ENCODE measurements at places on chromosomes 12 and 14.

DNA sequence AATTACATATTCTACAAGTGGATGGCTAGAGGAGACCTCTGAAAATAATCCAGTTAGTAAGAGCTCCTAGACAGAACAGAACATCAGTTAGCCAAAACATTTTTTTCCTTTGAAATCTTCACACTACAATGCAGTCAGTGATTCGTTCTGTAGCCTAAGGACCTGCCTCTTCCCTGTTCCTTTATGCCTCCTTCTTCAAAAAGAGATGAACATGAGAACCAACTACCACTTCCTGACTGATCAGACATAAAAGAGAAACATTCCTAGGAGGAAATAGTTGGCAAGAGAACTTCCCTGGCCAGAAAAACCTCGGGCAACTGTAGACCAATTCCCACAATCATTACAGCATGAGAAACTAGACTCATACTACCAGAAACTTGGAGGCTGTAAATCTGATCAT is 29.4 kb downstream of the ITPR2 start:
- DNase-seq = peak; percentile 74

- no peak for DNase-seq
Observed at GRCh38 chr12:106289196-106289681, 13.3 kb upstream of the TCP11L2 start.

DNA sequence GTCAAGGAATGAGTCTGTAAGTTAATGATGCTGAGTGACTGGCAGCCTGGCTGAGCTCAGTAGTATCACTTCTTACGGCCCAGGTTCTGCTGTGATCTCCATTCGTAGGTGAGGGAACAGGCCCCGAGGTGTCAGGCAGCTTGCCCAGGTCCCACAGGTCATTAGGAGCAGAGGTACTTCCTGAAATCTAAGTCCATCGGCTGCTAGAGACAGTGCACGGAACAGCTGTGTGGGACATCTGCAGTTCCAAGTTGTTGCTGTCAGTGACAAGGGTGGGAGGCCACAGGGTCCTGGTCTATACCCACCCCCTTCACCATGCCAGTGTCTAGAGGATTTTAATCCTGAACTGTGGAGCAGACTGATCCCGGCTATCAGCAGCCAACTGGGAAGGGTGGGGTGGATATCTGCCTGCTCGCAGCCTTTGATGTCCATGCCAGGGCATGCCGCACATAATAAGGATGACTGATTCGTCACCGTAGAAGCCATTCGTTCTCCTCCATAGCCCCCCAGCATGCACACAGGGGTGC is 82.3 kb upstream of the RIN3 start:
- no peak for DNase-seq

GRCh38 chr14:20609215-20610001 is 18.2 kb upstream of the RNASE12 start:
- DNase-seq = peak; percentile 83
